ENCODE measurements at places on chromosomes 16 and 17.

DNA sequence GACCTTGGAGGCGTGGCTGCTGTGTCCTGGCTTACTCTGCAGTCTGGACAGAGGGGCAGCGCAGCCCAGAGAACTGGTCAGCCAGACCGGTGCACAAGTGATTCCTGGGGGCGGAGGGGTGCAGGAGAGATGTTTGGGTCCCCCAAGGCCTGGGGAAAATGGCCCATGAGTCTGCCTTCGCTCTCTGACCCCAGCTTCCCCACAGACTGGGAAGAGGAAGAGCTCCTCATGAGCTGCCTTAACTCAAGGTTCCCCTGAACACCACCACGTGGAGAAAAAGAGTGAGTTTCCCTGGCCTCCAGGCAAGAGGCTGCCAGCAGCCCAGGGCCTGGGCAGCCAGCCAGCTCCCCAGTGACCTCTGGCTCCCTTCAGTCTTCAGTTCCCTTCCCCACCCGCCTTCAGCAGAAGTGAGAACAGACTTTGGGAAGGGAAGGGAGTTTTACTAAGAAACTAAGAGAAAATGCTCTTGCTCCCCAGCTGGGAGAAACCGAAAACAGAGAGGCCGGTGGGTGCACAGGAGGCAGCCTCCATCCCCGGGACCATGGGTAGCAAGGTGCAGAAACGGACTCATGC, 2.0 kb upstream of the C17orf99 start:
- peak; percentile 98 for DNase-seq

GRCh38 chr16:88310796-88311605, 71.8 kb upstream of the ZNF469 start:
- no peak for DNase-seq

DNA sequence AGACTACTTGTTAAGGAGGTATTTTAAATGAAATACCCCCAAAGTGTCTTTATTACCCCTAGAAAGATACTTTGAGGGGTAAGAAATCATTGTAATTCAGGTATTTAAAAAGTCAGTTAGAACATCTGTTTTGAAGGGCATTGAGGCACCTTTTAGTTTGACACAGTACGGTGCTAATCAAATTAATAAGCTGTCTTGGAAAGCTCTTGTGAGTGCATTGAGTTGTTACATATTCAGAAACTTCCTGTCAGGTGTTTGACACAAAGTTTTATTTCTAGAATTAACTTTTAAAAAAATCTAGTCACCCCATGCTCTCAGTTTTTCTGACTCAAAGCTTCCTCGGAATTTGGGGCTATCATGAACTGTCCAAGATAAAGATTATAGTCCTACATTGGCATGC, 4.6 kb downstream of the RBBP6 start:
- DNase-seq = no peak

DNA sequence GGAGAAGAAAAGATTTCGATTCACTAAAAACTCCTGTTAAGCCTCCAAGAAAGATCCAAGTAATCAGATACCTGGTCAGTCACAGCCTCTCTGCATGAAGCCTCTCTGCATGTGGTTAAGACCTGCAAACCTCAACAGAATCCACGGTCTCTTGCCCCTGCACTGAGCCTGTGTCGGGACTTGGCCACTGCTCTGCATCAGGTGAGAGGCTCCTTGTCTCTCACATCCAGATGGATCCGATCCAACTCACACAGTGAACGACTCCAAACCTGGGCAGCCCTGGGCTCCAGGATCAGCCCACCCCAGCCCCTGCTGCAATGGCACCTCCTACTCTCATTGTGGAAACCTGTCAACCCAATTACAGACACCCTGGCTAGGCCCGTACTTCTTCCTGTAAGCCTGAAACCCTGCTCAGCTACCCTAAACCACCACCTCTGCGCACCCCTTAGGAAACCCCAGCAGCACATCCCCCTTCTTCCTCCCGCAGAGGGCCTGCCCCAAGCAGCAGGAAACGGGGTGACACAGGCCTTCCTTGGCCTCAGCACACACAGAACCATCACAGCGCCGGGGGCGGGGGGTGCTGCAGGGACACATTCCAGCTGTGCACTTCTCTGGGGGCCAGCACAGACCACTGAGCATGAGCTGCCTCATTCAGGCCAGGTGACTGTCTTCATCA, 129.5 kb downstream of the ANKRD11 start:
- no peak for DNase-seq

DNA sequence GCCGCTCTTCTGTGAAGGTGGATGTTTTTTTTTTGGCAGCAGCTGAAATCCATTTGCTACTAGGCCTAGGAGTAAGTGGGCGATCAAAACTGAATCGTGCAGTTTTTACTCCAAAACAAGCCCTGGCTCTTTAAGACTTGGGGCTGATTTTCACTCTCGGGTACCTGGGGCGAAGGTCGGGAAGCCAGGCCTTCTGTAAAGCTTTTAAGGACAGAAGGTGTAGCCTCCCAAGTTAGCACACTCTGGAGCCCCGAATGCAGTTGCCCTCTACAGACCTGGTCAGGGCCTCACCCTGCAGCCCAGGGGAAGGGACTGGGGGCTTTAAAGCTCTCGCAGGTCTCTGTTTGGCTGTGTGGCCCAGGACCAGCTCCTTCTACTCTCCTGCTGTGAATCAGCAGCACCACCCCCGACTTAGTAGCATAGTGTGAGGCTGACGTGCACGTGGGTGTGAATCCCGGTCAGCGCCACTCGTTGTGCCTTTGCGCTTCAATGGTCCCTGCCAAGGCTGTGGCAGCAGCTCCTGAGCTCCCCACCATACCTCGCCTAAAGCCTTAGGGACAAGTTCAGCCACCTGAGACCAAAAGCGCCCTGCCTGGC, 49.9 kb downstream of the TMEM235 start:
- no peak for DNase-seq

DNA sequence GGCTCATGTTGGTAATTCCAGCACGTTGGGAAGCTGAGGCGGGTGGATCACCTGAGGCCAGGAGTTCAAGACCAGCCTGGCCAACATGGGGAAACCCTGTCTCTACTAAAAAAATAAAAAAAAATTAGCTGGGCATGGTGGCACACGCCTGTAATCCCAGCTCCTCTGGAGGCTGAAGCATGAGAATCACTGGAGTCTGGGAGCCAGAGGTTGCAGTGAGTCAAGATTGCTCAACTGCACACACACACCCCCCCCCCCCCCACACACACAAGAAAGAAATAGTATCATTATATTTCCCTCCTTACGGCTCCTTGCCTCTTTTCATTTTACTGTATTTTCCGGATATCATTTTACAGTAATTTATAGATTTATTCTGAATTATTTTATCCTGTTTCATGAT, 963.1 kb upstream of the GOT2 start:
- no peak for DNase-seq

DNA sequence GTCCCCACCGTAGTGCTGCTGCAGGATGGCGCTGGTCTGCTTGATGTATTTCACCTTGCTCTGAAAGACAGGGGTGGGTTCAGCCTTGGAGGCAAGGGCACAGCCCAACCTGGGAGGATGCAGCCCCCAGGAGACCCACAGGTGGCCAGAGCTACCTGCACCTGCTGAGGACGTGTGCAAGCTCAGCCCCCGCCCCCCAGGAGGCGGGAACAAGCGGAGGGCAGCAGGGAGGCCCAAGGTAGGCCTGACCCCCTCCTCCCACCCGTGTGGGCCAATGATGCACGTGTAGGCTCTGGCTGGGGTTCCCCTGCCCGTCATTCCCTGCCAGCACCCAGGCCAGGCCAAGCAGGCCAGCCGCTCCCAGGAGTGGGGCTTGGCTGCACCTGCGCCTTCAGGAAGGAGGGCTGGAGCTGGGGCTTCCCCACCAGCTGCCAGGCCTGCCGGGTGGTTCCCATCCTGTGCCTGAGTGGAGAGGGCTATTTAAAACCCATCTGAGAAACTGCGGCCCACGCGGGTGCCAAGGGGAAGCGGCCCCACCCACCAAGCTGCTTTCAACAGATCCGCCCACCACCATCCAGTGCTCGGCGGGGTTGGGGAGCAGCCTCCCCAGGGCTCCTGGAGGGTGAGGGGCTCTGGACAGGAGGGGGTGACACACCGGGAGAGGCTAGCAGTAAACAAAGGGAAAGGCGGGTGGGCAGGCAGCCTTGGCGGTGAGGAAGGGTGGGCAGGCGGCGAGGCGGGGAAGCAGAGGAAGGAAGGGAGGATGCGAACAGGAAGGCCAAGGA, 3.8 kb downstream of the NTHL1 start:
- DNase-seq = no peak

- DNase-seq = no peak
Observed at GRCh38 chr16:34801875-34802274, 1342.5 kb downstream of the TP53TG3F start.

DNA sequence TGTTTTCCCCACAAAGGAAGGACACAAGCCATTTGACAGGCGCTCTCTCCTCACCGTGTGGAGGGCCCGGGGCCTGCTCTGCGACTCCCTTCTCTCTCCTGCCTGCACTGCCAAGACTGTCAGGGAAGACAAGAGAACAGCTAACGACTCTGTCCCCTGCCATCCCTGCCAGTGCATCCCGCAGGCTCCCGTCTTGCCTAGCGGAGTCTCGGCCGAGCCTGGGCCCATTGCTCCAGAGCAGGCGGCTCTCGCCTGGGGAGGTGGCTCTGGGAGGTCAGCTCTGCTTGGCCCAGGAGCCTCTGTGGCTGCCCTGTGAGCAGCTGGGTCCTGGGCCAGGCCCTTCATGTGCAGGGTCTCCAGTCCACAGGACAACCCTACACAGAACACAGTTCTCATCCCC, 53.0 kb downstream of the WNT3 start:
- DNase-seq = no peak

DNA sequence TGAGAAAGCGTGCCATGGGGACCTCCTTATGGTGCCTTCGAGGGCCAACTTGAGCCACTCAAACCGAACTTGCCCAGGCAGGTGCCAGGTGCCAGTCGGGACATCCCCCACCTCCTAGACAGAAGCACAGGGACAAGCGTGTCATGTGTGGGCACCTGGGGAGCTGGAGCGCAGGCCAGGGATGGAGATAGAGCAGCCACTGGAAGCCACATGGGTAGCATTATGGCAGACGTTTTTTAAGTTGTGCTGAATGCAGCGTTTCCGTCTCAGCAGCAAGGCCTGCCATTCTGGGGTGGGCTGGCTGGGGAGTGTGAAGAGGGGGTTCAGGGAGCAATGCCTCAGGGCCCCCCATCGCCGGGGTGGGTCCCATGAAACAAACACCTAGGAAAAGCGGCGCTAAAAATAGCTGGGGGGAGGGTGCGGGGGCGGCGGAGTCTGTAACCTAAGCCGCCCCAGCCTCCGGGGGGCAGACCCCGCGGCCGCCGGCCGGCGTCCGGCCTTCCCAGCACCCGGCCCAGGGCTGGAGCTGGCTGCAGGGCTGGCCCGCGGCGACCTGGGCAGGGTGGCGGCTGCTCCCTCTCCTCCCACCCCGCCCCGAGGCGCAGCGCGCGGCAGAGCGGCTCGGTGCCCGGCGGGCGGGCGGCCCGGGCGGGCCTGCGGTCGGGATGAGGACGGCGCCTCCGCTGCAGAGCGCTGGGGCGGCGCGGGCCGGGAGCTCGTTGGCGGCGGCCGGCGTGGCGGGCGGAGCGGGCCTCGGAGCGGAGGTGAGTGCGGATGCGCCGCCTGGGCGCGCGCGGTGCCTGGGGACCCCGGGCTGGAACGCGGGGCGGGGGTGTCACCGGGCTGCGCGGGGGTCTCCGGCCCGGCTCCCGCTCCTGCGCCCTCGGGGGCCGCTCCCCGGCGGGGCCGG, at the start of gene ZNF469:
TSS of gene ZNF469 (plus strand) at position 469 of the 910 bp plus-strand sequence. CDS start 44,512 bp downstream, outside the sequence.
- no peak for DNase-seq

- no peak for DNase-seq
Observed at GRCh38 chr16:17304106-17304490, 166.7 kb downstream of the XYLT1 start.

DNA sequence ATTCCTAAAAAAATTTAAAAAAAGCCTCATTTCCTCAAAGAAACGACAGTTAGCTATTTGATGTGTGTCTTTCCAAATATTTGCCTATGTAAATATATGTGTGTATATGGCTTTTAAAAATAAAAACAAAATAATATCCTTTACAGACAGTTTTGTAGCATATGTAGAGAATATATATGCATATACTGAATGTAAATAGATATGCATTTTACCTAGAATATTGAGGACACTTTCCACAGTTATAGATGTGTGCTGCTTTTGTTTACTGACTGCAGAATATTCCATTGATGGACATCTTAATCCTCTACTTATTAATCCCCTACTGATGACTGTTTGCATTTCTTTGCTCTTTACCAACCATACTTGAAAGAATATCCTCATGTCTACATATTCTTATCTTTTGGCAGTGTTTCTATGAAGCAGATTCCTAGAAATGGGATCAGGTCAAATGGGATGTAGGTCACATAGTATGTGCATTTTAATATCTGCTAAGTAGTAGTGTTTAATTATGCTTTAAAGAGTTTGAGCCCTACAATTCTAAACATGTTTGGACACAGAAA, 3.3 kb downstream of the CCL3L1 start:
- no peak for DNase-seq

DNA sequence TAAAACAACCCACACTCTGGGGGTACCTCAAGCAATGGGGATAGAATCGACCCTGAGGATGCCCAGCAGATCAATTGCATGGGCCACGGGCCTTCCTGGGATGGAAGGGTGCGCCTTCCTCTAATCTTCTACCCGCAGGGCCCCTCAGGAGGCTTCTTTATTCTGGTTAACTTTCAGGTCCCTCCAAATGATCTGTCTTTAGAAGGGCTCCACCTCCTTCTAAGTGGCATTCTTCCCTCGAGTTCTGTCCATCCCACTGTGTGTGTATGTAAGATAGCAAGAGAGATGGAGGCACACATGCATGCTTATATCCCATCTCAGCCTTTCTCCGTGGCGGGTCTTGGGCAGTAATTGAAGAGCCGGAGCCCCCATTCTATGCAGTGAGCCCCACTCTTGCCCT, 125.7 kb downstream of the MRM1 start:
- DNase-seq = no peak

GRCh38 chr17:35372846-35373533, 431 bp downstream of the SLFN11 start:
- DNase-seq = no peak

- no peak for DNase-seq
Observed at GRCh38 chr17:45668316-45668715, 115.8 kb upstream of the CRHR1 start.

GRCh38 chr17:57440522-57441269, 184.4 kb downstream of the MSI2 start:
- peak; percentile 26 for DNase-seq

DNA sequence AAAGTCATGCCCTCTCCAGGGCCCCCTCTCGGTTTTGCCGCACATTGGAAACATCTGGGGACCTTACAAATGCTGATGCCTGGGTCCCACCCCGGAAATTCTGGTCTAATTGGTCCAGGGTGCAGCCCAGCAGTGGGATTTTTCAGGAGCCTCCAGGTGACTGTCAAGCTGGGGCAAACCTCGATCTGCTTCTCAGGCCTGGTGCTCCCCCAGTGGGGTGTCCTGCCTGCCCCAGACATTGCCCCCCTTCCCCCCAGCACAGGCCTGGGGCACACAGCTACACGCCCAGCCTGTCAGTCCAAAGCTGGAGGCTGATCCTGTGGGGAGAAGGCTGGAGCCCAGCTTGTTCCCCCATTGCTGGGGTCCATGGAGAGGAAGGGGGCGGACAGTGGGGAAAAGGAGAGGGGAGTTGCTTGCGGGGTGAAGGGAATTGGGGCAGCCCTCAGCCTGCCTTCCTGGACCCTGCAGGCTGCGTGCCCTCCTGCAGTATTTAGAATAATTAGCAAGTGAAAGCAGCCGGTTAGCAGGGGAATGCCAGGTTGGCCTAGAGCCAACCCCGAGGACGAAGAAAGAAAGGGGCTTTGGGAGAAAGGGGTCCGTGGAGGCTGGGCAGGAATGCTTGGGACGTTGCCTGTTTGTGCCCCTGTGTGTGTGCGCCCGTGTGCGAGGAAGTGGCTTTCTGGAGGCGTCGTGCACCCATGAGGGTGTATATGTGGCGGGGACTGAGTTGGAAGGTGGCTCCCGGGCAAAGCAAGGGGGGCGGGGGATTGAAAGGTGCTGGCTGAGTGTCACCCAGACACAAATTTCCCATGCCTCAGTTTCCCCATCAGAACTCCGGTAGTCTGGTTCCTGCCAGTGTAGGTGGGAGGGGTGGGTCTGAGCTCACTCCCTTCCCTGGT, 5.9 kb downstream of the FOXJ1 start:
- no peak for DNase-seq
